ENCODE measurements at places on chromosomes 2 and 18.
A peak's percentile ranks its signal among the peaks of the same experiment; 100 is the strongest.

DNA sequence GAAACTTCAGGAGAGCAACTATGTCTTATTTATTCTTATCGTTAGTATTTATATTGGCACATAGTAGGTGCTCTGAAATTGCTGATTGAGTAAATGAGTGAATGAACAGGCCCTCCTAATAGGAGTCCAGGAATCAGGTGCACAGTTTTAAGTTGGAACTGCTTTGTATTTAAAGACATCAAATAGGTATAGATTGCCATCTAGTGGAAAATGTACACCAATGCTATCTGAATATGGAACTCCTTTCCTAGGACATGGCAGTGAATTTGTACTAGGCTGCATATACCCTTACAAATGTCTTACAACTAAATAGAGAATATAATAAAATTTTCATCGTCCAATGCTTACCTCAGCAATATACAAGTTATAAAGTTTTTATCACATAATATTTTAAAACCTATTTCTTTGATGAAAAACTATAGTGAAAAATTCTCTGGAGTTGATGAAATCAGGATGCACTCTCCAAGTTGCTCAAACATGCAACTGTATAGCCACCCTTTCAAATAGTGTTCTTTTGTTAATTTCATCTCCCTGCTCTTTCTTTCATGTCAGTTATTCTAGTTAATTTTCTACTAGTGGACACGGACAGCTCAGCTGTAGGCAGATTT, 318.9 kb upstream of the SYT4 start:
- peak; percentile 13 for DNase-seq

- no peak for DNase-seq
Measured at GRCh38 chr2:206211657-206212255, 52.1 kb downstream of the EEF1B2 start.

- no peak for DNase-seq
Measured at GRCh38 chr2:200778038-200778437, 33.7 kb upstream of the BZW1 start.

- no peak for DNase-seq
Measured at GRCh38 chr2:194223218-194223617, 1433.8 kb upstream of the SLC39A10 start.

DNA sequence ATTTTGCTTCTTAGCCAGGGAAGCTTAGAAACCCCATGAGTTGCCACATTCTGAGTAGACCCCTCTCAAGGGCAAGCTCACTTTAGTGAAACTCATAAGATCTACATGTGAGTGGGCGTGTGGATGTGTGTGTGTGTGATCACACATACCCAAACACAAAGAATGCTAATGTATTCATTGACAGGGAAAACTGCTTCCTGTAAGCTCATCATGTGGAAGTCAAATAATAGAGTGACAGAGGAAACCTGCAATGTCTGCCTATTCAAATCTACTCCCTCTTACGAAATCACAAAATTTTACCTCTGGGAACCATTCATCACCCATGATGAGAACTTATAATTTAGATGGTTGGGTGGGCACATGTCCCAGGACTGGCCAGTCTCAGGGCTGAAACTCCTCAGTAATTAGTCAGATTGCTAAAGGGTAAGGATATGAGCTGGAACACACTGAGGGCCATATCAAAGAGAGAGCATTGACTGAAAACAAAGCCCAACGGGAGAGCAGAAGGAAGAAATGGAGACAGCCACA, 94.5 kb upstream of the CCDC150 start:
- no peak for DNase-seq

GRCh38 chr18:60202708-60203107, 169.9 kb downstream of the MC4R start:
- peak; percentile 62 for DNase-seq

DNA sequence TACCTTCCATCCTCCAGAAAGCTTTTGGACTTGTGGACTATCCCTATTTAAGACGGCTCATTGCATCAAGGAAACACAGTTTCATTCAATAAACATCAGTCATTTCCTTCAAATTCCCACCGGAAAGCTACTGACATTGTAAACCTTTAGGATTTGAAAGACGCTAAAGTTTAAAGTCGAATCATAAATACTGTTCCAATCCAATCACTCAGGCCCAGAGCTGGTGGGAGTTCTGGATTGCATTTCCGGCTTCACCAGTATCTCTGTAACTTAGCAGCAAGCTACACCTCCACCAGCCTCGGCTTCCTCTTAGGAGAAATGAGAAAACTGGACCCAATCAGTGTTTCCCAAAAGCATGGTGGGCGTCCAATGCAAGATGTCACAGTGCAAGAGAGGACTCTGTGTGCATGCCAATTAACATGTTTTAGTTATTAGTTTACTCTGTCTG, 1.6 kb downstream of the WDFY1 start:
- DNase-seq: peak; percentile 21

GRCh38 chr2:48448274-48449061, 81.5 kb upstream of the STON1 start:
- peak; percentile 96 for DNase-seq
